ENCODE measurements at places on chromosomes 3 and 15. TPM values are rescaled to one million over a fixed set of nuclear protein-coding genes. Genes with fewer than 3 reads are reported as not detected.

The SAMD7 gene
- total RNA-seq = not detected

The COLQ gene
- 2.7 TPM for total RNA-seq

DNA sequence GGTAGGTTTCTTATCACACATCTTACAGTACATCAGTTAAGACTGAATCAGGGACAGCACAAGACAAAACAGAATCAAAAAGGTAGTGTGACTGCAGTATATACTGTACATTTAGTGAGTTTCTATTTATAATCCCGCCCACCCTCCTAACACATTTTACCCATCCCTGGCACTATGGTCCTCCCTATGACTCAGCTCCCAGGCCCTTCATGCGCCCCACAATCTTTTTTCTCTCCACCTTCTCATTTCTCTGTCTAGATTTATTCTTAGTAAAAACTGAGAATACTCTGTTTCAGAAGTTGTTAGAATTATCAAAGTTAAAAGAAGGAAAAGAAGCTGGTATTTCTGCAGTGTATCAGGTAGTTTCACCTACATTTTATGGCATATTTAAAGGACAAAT, 427.3 kb downstream of the CNTN4 start:
- H3K27ac ChIP-seq = no peak overlapping the region
- DNase-seq = no peak
- H3K36me3 ChIP-seq = no peaks in the 10 kb centered on the region
- H3K4me3 ChIP-seq = no peak overlapping the region
- H3K4me1 ChIP-seq = no peaks in the 10 kb centered on the region

DNA sequence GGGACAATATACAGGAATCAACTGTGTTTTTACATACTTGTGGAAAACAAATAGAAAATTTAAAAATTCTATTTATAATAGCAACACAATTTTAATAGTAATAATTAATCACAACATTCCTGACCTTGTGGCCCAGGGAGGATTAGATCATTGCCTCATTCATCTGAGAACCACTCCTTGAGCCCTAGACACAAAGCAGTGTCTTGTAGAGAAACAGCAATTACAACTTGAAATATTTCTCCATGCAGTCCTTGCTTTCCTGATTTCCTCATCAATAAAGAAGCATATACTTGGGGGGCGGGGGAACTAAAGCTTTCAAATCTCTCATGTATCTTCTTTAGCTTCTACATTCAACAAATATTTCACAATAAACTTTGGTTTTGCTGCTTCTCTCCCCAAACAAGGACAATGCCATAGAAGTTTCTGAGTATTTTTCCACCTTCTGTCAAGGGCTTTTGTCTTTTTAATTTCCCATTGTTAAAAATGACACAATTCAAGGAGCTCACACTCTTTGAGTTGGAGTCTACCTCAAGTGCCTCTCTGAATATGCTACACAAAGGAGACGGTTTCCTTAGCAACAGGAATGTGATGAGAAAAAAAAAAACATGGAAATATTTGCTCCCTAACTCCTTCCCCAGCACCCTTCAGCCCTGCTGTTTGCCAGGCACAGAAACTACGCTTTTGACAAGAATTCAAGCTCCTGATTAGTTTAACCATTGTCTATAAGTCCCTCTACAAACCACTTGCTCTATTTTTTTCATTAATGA, 118.8 kb downstream of the ARPP21 start:
- H3K36me3 ChIP-seq = no peaks in the 10 kb centered on the region
- H3K4me3 ChIP-seq = no peak overlapping the region
- no peaks in the 10 kb centered on the region for H3K27me3 ChIP-seq
- no peak overlapping the region for H3K27ac ChIP-seq

- peaks cover 46% of the 10 kb centered on the region for H3K4me1 ChIP-seq
- H3K36me3 ChIP-seq = peaks cover 3% of the 10 kb centered on the region
- H3K27ac ChIP-seq = no peak overlapping the region
These were observed 22.6 kb downstream of the FAM174B start for GRCh38 chr15:92633001-92633400.
